ELF-1 (cell line): ENCODE measurements at places on chromosomes 6 and 20.

DNA sequence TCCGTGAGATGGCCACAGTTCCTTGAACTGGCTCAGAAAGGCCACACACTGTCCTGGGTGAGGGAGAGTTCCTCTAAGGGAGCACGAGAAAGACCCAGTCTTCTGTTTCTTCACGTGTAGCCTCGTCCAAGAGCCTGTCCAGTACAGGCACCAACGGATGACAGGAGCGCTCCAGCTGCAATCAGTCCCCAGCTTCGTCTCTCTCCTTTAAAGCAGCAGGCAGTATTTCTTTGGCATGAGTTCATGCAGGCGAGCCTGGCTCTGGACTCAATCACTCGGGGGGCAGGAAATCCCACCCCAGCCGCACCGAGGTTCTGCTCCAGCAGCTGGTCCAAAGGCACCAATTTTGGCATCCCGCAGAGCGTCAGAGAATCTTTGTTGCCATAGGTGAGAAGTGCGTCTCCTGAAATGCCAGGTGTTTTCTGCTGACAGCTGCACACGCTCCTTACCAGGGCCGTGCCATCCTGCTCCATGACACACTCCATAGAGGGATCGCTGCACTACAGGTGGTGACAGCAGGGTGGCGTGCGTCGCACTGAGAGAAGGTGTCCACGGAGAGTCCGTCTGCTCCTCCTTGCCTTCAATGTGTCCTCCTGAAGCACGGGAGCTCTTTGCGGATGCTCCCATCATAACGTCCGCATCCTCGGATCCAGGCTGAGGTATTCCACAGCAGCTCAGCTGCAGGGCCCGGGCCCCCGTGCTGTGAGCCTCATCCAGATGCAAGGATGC lies 59.6 kb upstream of the AFDN start:
- DNase-seq: peak; percentile 22

GRCh38 chr6:116761779-116762178 lies 3.7 kb downstream of the FAM162B start:
- DNase-seq: no peak

GRCh38 chr6:159105716-159106115 lies 60.9 kb upstream of the TAGAP start:
- no peak for DNase-seq

- DNase-seq: no peak
Observed at GRCh38 chr6:169638388-169638787, 63.4 kb downstream of the WDR27 start.

- DNase-seq: peak; percentile 79
Observed at GRCh38 chr6:43737272-43738081, 32.5 kb upstream of the VEGFA start.

- DNase-seq: no peak
Observed at GRCh38 chr6:159398633-159399032, 229.4 kb downstream of the FNDC1 start.

GRCh38 chr6:25172819-25173218 lies 106.4 kb upstream of the CARMIL1 start:
- DNase-seq: peak; percentile 52

GRCh38 chr20:63368151-63368550 lies 7.0 kb upstream of the CHRNA4 start:
- no peak for DNase-seq

- no peak for DNase-seq
Observed at GRCh38 chr20:497979-498378, 35.6 kb upstream of the TBC1D20 start.

DNA sequence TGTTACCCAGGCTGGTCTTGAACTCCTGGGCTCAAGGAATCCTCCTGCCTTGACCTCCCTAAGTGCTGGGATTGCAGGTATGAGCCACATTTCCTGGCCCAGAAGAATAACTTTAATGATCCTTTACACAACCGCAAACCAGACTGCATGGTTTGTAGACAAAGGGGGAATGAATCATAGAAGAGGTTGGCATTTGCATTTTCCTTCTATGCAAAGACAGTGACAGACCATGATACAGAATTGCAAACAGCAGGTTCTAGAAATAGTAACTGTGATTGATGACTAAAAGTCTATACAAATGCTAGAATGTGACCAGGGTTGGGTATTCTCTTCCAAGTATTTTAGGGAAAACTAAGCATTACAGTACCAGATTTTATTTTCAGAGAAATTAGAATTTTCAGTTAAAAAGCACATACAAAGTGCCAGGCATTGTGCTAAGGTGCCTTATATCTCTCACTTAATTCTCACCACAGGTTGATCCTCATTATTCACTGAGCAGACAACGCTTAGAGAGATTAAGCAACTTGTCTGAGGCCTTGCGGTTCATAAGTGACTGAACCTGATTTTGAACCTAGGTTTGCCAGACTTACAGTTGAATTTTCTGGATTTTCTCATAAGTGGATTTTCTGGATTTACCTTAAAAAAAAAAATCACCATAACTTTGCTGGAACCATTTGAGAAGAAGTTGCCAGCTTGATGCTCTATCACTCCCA lies 146.6 kb downstream of the ZFAND3 start:
- DNase-seq: no peak

- DNase-seq: peak; percentile 52
Observed at GRCh38 chr20:58515233-58516212, at the start of gene APCDD1L. Gene APCDD1L (minus strand): TSS chr20:58515399. CDS start chr20:58514707, 692 bp downstream.

- DNase-seq: no peak
Observed at GRCh38 chr6:116298273-116298672, 18.5 kb upstream of the TSPYL1 start.

DNA sequence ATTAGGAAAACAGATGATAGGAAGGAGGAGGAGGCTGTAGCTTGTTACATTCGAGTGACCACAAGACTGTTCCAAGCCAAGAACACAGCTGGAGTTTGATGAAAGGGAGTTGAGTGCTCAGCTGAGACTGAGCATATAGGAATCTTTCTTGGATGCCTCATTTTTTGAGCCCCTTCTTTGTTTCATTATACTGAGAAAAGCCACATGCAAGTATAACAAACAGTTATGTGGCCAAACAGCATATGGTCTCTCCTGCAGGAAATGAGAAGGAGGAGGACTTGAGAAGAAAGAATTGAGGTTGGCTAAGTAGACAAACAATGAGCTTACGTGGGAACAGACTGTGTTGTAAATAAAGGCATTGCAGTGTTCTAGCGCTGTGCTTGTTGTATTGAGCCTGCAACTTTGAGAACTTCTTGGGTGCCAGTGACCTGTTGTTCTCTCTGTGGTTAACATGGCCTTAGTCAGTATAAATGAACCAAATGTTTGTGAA lies 78.3 kb downstream of the AKAP7 start:
- no peak for DNase-seq

DNA sequence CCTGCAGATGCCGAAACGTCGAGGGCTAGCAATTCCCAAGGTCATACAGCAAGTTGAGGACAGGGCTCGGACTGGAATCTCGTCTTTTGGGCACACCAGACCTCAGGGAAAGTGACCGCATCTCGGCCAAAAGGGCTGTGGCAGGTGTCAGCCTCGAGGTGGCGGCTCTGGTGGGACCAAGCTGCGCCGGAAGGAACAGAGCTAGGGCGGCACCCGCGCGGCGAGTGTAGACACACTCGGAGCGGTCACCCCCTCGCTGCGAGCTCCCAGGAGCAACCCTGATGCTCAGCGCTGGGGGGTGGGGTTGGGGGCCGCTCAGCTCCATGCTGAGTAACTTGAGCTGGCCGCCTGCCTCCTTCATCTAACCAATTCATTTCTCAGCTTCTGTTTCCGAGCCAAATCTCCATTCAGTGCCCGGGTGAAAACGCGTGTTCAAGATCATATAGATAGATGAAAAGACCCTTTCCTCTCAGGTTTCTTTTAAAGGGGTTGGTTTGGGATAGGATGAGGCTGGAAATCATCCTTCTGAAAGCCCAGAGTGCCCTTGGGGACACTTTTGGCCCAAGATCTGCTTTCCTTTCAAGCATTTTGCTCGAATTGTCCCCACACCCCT lies 2.2 kb upstream of the TUBB2B start:
- peak; percentile 73 for DNase-seq

DNA sequence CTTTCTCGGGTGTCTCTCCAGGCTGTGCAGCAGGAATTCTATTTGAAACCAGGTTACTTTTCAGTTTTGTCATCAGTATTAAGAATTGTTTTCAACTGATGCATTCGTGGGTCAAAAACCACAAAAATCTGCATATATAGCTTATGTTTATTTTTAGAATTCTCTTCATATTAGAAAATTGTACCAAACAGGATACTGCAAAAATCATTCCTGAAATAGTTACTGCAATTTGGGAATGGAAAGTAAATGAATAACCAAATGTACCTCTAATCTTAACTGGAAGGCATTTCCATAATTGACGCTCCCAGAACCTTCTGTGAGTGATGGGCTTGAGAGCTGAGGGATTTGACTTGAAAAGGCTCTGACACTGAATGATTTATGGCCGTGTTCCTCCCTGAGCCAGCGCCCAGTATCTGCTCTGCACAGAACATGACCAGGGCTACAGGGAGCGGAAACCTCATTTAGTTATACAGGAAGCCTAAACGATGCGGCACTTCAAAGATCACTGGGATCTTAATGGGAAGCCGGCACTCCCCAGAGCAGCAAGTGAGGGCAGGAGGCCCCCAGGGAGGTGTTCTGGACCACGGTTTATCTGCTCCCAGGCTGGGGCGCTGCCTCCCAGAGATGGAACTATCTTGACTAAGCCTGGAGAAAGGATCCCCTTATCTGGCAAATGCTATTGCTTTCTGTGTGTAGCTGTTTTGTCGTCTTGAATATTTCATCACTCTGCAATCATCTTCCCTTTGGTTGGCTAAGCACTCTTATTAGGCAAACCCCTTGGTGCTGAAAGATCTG lies 446.0 kb downstream of the QKI start:
- peak; percentile 90 for DNase-seq

- no peak for DNase-seq
Observed at GRCh38 chr6:155026022-155026705, 31.0 kb downstream of the TIAM2 start.

DNA sequence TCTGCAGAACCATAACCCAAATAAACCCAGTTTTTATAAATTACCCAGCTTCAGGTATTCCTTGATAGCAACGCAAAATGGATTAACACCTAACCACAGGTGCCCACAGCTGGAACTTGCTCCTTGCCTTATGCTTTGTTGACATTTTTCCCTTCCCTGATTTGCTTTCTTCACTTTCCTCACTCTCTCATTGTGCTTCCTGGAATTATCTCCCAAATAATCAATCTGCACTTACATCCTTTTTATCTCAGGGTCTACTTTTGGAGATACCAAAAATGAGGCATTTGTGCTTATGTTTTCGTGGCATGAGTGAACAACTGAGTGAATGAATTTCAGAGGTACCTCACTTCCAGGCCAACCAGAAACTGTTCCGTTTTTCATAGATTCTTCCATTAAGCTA lies 374.3 kb downstream of the DOK5 start:
- no peak for DNase-seq

GRCh38 chr6:39200498-39201020 lies 28.7 kb downstream of the KCNK5 start:
- DNase-seq: no peak

- DNase-seq: no peak
Observed at GRCh38 chr6:114158838-114159694, 183.8 kb downstream of the HS3ST5 start.

DNA sequence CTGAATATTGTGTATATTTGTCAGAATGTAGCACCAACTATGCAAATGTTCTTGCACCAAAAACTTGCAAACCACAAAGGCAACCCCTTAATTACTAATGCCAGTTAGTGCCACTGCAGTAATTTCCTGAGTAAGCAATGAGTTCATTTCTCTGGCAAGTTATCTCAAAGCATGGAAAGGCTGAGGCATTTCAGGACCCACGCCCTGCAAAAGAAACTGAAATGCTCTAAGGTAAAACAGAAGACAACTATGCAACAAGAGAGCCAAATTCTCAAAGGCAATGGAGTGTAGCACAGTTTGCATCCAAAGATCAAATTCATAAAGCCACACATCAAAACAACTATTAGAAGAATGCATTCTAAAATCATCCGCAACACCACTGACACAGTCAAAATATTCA lies 994.4 kb downstream of the EYS start:
- DNase-seq: no peak

GRCh38 chr20:58223358-58223941 lies 5.0 kb downstream of the ANKRD60 start:
- DNase-seq: no peak

DNA sequence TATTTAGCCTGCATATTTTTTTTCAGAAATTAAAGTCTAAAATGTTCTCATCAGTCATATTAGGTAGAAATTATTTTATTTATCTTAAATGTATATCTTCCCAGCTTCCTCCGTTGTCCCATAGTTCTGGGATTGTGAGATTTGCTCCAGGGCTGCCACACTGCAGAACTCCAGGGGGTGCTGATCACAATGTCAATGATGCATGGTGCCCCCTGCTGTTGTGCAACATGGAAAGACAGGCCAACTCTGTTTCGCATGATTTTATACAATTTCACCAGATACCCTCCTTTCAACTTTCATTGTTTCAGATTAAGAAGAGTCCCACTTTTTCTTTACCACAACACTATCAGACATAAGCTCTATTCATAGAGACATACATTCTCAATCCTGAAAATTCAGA lies 35.9 kb downstream of the ID4 start:
- no peak for DNase-seq

DNA sequence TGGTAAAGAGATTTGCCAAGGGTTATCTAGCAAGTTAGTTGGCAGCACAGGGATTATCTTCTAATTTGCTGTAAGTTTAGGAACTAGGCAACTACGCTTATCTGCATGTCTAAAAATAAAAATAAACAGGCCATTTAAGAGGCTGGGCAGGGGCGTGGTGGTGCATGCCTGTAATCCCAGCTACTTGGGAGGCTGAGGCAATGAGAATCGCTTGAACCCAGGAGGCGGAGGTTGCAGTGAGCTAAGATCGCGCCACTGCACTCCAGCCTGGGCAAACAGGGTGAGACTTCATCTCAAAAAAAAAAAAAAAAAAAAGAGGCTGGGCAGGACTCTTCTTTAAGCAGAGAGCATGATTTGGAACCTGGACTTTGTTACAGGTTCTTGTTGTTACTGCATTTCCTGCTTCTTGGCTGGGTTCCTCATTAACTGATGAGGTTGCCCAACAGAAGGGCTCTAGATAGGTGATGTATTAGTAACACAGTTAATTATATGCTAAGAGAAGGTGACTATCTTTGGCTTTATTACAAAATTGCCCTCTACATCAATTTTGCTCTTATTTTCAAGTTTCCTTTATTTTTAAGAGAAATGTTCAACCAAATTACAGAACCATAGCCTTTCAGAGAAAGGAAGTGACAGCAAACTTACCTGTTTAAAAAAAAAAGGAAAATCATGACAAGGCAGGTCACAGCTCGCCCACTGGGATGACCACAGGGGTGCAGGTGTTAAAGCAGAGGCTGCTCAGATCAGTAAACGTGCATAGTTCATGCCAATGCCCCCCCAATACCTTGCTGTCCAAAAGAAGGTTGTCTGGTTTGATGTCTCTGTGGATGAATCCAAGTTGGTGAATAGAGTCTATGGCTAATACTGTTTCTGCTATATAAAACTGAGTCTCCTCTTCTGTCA lies 32.5 kb downstream of the STK38 start:
- no peak for DNase-seq

GRCh38 chr6:45759472-45759810 lies 256.2 kb downstream of the CLIC5 start:
- no peak for DNase-seq

DNA sequence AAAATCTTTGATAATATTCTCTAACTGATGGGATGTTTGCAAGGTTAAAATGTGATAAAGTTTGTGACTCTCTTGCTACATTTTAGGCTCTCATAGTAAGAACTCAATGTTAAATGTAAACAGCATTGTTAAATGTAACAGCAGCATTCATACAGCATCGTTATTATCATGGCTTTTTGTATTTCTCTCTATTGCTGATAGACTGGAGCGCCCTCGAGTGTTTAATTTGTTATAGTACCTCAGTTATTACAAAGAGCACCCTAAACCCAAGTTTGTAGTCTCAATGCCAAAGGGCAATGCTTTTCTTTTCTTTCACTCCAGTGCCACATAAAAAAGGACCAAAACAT lies 14.9 kb upstream of the TTPAL start:
- no peak for DNase-seq
